ENCODE measurements at places on chromosomes 7 and 10.
A peak's percentile ranks its signal among the peaks of the same experiment; 100 is the strongest.

DNA sequence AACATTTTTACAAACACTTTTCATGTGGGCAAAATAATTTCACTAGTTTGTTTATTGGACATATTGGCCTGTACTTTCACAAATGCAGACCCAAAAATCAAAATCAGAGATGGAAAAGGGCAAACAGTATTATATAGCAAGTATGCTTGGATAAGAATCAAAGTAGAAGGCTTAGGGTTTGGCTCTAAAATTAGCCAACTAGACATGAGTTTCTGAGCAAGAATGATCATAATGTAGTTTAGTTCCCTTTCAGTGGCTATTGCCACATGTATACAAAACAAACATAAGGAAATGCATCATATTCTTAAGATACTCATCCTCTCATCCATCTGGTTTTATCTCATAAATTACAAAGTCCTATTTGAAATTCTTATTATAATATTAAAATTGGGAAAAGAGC lies 132.5 kb downstream of the IMMP2L start:
- no peak for DNase-seq

GRCh38 chr10:80501381-80501912 lies 36.3 kb upstream of the SH2D4B start:
- DNase-seq, result no peak

DNA sequence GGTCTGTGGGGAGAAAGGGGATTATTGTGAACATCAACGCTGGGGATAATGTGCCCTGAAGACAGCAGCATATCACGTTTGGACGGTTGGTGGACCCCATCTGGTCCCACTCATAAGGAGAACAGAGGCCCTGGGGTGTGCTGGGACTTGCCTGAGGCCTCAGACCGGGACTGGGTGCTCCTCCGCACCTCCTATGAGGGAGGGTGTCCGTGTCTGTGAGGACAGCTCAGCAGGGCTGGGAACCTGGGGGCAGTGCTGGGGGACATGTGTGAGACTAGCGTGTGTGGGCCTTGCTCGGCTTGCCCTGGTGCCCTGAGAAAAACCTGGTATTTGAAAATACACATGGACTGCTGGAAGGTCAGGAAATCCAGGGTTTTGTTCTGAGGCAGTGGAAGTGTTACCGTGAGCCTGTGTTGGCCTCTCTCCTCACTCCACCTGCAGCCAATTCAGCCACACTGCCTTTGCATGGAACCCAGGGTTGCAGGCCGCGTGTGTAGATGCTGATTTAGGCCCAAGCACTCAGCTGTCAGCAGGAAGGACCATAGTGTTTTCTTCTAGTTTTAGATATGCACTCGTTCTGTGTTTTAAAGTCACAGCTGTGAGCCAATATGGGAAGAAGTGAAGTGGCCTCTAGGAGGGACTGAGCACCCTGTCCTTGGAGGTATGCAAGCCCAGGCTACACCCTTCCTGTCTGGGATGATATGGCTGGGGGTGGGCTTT lies 13.4 kb upstream of the SH2D4B start:
- no peak for DNase-seq

DNA sequence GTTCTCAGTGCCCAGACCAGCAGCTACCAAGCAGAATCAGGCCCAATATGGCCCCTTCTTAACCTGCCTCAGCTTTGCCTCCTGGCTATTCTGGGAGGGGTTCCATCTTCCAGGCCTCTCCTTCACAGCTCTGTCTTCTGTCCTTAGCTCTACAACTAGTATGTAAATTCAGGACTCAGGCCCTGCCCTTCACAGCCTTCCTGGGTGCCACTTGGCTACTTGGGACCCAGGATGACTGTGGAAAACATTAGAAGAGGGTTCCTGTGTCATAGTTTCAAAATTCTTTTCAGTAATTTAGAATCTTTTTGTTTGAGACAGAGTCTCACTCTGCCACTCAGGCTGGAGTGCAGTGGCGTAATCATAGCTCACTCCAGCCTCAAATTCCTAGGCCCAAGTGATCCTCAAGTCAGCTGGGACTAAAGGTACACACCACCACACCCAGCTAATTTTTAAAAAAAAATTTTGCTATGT lies 33.2 kb upstream of the PAPSS2 start:
- no peak for DNase-seq

DNA sequence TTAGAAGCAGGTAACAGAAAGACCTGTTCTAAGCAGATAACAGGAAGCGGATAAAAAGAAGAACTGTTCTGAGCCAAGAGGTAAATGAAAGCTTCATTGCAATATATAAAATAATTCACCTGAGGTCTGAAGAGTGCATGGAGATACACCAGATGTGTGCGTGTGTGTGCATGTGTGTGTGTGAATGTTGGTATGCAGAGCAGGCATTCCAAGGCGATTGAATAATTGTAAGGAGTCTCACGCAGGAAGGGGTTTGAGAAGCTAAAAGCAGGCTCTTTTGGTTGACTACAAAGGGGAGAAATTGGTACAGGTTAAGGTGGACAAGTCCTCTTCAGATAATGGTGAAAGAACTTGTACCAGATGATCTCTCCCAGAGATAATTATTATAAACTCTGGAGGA lies 450.6 kb downstream of the DNAJB9 start:
- DNase-seq, result no peak

GRCh38 chr10:80647173-80647833 lies 109.6 kb downstream of the SH2D4B start:
- DNase-seq, result no peak

DNA sequence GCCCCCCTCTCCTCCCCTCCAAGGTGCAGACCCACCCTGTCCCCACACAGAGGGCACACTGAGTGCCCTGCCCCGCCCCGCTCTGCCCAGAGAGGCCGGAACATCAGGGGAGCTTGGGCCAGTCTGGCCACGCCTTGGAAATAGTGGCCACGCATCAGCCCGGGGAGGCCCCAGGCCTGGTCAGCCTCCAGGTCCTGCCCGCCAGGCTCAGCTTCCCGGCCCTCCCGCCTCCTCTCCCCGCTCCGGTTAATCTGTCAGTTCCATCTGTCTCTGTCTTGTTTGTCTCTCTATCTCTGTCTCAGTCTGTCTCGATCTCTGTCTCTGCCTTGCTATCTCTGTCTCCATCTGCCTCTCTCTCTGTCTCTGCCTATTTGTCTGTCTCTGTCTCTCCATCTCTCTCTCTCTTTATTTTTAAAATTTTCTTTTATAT lies 28.9 kb upstream of the TNRC18 start:
- peak; percentile 35 for DNase-seq

DNA sequence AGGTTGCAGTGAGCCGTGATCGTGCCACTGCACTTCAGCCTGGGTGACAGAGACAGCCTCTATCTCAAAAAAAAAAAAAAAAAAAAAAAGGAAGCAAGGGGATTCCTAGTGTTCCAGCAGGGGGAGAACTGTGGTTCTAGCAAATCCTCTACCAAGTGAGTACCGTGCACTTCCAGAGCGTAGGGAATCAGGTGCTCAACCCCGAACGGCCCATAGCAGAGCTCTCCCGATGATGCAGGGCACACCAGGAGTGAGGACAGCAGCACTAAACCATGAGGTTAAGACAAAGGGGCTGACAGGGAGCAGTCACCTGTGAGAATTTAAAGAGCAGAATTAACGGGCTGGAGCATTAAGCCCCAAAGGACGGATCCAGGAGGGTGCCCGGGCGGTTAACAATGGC lies 173.6 kb downstream of the PTPRN2 start:
- DNase-seq, result no peak

DNA sequence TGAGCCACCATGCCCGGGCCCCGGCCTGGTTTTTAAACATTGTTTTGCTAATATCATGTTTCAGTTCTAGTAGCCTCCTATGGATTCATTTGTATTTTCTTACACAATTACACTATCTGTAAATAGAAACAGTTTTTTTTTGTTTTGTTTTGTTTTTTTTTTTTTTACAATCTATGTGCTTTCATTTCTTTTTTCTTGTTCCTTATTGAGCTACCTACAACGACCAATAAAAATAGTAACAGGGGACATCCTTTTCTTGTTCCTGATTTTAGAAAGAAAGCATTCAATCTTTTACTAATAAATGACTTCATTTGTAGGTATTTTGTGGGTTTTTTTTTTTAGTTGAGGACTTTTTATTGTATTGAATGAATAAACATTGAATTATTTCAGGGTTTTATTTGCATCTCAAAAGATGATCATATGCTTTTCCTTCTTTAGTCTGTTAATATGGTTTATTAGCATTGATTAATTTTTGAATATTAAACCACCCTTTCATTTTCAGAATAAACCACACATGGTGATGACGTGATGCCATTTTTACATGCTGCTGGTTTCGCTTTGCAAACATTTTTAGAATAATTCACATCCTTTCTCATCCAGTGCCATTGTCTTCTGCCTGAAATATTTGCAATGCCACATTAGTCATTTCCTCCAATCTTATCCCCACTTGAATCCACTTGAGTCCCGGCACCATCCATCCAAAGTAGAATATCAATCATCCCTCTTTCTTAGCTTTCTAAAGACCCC lies 18.1 kb upstream of the AKR1E2 start:
- peak; percentile 91 for DNase-seq

DNA sequence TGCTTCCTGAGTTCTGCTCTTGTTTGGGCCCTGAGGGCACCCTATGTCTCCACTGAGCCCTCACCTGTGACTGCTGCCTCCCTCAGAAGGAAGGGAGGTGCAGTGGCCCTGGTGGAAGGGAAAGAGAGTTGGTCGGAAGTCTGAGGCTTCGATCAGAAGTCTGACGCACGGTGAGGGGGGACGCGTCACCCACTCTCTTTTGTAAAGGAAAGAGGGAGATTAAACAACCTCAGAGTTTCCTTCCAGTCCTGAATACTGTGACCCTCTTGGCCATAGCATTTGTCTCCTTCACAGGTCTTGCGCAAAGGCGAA lies 31.4 kb upstream of the TRIM8 start:
- no peak for DNase-seq

GRCh38 chr7:49486974-49487829 lies 286.2 kb upstream of the VWC2 start:
- no peak for DNase-seq

GRCh38 chr10:76286536-76286935 lies 855.1 kb downstream of the LRMDA start:
- peak; percentile 64 for DNase-seq

- DNase-seq, result no peak
Observed at GRCh38 chr10:78199005-78199725, 165.5 kb downstream of the RPS24 start.

DNA sequence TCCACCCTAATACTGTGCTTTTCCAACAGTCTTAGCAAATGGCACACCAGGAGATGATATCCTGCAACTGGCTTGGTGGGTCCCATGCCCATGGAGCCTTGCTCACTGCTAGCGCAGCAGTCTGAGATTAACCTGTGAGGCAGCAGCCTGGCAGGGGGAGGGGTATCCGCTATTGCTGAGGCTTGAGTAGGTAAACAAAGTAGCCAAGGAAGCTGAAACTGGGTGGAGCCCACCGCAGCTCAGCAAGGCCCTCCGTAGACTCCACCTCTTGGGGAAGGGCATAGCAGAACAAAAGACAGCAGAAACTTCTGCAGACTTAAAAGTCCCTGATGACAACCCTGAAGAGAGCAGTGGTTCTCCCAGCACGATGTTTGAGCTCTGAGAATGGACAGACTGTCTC lies 399.0 kb downstream of the CCSER2 start:
- DNase-seq, result no peak

DNA sequence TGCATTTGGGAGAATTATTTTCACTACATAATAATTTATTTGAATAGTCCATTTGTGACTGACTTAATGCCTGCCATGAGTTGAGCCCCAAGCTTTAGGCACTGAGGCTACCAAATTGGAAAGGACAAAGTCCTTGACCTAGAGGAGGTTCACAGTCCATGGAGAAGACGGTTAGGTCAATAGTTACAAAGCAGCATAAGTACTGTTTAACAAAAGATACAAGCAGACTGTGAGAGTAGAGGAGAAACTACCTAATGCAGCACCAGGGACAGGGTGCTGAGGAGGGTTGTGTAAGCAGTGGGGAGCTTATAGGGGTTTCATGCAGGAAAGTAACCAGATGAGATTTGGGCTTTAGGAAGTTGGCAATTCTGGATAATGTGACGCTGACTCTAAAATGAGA lies 139.2 kb downstream of the LCOR start:
- no peak for DNase-seq

DNA sequence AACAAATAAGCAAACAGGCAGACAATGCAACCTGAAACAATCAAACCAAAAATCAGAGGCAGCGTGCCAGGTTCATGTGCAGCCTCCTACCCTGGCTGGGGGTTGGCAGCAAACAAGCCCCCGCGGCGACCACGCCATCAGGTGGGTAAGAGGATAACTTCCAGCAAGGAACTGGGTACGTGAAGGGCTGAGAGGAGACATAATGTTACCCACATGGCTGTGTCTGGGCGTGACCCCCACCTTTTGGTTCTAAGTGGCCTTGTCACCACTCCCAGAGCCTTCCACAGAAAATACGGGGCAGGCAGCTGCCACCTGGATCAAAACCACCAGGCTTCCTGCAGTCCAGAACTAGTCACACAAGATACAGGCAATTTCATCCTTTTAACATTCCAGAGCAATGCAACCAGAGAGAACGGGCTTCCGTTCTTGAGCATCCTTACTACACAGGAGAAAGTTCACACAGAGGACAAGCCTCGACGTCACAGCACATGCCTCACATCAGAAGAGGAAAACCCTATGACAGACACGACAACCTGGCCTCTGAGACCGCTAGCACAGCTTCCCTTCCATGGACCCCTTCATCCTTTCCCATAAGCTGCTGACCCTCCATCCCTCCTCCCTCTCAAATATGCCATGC lies 171.0 kb downstream of the GRID1 start:
- DNase-seq, result no peak

DNA sequence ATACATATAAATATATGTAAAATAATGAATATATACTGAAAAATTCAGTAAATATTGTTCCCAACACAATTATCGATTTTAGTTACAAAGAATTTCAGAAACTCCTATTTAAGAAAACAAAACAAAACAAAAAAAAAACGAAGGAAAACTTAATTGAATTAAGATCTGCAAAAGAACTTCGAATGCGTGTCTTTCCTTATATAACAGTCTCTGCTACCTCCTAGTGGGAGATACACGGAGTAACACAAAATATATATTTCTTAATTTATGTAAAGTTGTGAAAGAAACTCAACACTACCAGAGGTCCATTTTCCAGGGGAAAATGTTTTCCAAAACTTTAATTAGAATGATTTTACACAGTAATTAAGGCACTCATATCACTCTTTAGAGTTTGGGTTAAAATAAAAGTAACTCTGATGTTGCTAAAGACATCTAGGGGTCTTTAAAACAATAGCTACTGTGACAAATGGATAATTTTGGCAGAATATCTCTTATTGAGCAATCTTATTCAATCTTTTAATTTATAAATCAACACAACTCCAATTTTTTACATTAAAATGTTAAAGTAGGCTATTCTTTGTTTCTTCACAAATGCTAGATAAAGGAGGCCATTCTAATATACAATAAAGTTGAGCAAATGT lies 41.6 kb downstream of the NEBL start:
- DNase-seq, result peak; percentile 54

- DNase-seq, result no peak
Observed at GRCh38 chr10:36075196-36075595, 433.1 kb upstream of the FZD8 start.

- DNase-seq, result no peak
Observed at GRCh38 chr7:148883266-148884048, 634 bp downstream of the EZH2 start.

DNA sequence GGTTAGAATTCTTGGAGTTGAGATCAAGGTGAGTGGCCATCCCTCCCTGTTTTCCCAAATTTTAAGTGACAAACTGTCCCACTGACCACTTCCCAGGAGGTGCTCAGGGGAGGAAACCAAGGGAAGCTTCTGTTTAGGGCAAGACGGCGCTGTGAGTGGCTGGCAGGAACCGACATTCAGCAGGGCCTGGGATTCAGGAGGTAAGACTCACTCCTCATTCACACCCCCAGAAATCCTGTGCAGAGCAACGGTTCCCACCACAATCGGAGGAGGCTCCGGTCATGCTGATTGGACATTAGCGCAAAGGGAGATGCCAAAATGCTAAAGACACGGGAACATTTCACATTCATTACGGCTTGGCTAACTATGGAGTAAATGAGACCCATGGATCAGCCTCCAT lies 200.9 kb downstream of the GRID1 start:
- DNase-seq, result no peak

Measured in fibroblast of the aortic adventitia (primary cell).